HS-27A (cell line): ENCODE measurements at places on chromosomes 2 and 18.

- no peak for DNase-seq
Observed at GRCh38 chr2:226773291-226773690, 26.3 kb downstream of the IRS1 start.

DNA sequence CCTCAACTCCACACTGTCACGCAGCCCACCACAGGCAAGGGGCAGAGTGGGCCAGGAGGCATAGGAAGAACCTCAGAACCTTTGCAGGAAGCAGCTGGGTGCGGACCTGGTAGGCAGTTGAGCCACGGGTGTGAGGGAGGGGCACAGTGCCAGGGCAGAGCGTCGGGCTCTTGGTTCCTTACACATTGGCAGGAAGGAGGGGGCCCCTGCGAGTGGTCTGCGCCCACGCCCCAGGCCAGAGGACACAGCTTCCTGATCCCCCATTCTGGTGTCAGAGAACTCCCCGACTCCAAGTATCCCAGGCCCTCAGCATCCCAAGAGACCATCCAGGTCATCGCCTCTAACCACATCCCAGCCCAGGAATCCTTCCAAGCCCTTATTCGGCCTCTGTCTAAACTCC, 61.5 kb downstream of the TNS1 start:
- no peak for DNase-seq

DNA sequence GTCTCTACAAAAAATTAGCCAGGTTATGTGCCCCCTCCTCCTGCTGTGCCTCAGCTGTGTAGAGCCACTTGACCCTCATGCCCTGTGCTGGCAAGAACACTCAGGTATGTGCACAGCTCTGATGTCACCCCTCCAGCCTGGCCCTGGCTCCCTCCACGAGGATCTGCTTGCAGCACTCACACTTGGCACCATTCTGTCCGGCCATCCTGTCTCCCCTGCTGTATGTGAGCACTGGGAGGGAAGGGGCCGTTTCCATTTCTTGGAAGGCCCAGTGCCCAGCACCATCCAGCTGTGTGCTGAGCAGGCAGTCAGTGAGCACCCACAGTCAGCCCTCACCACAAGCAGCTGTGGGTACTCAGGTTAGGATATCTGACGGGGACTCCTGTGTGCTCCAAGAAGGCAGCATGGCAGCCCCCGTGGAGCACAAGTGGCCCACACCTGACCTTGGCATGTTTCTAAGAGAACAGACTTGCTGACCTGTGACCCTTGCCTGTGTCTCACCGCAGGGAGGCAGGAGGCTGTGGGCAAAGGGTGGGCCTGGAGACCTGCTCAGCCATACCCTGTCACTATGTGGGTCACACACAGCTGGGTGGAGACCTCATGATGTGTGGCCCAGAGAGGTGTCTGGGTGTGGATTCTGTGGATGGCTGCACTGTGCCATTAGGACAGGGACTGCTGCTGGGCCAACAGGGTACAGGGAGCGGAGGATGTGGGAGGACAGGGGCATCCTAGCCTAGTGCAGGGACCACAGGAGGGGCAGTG, 31.5 kb downstream of the USP34 start:
- DNase-seq = no peak

DNA sequence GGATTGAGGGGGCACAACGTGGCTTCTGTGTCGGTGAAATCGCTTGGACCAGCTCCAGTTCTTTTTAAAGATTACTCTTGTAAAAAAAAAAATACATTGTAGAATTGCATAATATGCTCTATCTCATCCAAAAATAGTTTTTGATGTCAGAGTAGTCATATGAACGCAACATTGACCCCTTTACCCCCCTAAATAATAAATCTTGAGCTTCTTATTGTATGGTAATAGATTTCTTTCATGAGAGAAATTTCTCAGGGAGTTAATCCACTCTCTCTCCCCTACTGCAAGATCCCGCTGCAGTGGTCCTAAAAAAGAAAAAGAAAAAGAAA, 50.2 kb upstream of the PAIP2B start:
- no peak for DNase-seq

GRCh38 chr2:42830922-42831574, 38.7 kb upstream of the HAAO start:
- DNase-seq = no peak

- no peak for DNase-seq
Observed at GRCh38 chr2:28420722-28421121, 28.1 kb downstream of the FOSL2 start.

GRCh38 chr2:33559328-33559727, 39.8 kb downstream of the FAM98A start:
- no peak for DNase-seq

- DNase-seq = no peak
Observed at GRCh38 chr18:75090336-75090735, 118.6 kb downstream of the PTGR3 start.

DNA sequence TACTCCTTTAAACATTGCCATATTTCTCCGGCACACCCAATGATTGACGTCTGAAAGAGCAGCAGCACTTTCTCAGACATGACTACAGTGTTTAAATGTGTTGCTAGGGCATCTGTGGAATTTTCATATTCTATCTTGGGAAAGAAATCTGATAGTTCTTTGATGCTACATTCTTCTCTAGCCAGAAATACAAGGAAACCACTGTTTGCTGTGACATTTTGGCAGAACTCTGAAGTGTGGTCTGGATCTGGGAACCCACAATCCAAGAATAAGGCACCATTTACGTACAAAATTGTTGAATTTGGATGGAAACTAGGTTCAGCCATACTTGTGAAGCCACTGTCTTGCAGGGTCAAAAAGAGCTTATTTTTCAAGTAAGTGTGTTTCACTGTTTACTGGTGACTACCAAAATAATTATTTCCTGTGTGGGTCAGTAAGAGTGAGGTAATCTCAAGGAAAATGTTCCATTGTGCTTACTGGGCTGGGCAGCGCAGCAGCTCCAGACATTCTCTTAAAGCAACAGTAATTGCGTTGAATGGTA, 21.3 kb upstream of the CD28 start:
- no peak for DNase-seq

DNA sequence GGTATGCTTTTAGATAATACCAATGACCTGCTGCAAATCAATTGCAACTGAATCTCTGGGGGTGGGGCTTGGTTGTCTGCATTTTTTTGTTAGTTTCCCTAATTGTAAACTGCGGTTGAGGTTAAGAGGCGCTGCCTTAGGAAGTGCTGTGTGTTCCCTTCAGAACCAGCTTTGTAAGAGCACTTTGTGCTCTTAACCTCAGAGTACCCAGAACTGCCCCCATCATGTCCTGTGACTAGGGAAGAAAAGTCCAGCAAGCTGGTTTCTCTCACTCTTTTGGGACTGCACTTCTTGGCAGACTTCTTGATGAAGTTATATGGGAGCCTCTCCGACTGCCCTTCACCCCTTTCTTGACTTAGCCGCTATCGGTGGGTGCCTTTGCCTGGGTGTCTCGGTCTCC, 245.5 kb upstream of the CXCR4 start:
- DNase-seq = no peak

- DNase-seq = no peak
Observed at GRCh38 chr2:240329778-240330177, 105.7 kb upstream of the GPC1 start.

GRCh38 chr18:35267161-35267651, 22.8 kb downstream of the ZSCAN30 start:
- no peak for DNase-seq

DNA sequence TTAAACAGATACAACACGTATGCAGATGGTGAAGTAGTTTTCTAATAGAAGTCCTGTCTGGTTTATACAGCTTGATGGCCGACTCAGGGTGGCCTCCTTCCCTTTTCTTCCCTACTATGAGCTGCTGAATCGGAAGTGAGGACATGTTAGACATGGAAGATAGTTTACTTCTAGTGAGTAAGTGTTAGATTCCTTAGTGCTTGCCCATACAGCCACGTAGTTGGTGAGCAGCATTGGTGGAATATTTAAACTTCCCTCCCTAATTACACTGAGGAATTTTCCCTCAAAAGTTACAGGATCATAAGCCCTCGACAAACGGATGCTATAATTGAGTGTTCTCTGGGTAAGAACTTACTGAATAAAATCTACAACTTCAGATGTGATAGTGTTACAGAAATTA, 52.1 kb downstream of the RHBDD1 start:
- DNase-seq = no peak

DNA sequence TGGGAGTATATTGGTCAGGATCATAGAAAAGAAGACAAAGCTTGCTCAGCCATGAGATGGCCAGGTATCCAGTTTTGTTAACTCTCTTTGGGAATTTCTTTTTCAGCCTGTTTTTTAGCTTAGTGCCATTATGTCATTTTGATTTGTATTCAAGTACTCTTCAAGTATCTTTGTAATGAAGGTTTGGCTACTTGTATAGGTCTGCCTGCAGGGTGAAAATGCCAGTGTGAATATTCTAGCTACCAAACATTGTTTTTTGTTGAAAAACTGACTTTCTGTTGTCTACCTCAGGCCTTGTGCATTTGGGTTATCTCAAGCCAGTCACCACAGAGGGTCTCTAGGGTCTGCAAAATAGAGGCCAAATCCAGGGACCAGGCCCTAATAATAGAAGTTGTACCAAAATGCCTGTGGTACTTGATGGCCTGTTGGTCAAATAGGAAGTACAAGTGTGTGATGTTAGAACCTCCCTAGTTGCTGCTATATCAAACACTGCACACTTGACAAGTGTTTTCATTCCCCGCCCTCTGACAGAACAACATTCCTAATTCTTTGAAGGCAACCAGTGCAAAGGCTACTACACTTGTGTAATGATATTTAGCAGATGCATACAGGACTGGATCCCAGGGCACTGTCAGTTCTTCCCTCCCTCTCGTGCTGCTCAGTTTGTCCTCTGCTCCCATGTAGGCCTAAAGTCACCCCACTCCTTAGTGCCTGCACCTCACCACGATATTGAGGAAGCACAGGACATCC, 36.4 kb downstream of the RNMT start:
- no peak for DNase-seq

DNA sequence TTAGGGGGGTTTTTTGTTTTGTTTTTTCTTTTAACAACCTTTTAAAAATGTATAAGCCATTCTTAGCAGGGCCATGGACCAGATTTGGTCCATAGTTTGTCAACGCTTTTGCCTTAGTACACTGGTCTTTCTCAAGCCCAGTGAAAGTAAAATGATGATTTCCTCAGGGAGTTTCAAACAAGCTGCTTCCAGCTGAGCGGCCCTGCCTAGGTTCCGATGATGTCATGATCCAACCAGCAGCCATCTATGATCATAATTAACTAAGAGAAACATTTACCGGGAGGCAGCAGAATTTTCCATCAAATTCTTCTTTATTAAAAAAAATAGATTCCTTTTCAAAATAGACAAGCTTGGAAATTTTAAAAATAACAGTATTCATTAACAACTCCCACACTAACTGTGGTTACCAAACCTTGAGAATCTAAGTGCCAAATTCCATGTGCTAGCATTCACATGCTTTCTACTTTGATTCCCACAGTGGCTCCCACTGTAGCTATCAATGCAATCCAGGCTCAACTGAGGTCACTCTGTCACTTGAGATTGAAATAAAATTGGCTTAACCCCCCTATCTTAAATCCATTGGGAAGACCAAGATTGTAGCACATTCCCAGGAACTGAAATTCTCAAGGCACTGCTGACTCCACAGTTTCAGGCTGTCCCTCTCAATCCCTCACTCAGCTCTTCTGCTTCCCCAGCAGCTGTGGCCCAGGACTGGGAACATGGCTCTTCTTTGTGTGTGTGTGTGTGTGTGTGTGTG, 148.9 kb downstream of the RNF152 start:
- DNase-seq = no peak

- no peak for DNase-seq
Observed at GRCh38 chr2:158969162-158969714, 798 bp downstream of the TANC1 start.

GRCh38 chr18:23943903-23944624, 70.5 kb upstream of the TTC39C start:
- no peak for DNase-seq

GRCh38 chr2:21633911-21634310, 510.1 kb downstream of the TDRD15 start:
- no peak for DNase-seq

- DNase-seq = no peak
Observed at GRCh38 chr2:237892984-237893595, 33.7 kb downstream of the RAMP1 start.

DNA sequence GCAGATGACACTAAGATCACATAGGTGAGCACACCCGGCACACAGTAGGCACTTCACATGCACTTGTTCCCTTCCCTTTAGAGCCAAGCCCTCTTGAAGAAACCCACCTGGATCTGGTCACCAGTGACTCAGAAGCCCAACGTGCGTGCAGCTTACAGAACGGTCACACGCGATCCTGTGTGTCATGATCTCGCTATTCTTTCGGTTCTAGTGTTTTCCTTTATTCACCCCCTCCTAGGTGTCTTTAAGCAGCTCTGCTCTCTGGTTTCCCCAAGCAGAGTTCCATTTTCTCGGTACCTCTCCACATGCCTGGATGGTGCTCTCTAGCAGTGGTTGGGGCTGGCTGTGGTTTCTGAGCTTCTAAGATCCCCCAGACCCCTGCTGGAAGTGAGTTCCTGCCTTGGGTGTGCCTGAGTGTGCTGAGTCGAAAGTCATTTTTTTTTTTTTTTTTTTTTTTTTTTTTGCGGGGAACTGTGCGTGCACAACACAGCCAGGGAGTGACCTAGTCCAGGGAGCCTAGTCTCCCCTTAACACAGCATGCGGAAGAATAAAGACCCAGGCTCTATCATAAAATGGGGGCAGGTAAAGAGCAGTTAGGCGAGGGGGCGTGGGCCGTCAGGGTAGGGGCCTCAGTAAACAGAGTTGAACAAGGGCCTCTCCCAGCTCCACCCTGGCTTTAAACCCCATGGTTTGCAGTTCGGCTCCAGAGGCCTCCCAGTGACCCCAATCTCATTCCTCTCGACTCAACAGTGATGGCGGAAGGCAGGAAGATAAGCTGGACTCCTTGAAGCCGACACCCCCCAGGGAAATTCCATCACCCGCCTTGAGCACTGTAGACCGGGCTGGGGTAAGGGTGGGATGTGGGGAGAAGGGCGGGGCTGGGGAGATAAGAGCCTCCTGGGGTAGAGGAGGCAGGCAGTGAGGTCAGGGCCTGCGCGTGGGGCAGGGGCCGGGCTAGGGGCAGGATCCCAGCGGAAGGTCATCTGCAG, 29.8 kb upstream of the DNMT3A start:
- no peak for DNase-seq

DNA sequence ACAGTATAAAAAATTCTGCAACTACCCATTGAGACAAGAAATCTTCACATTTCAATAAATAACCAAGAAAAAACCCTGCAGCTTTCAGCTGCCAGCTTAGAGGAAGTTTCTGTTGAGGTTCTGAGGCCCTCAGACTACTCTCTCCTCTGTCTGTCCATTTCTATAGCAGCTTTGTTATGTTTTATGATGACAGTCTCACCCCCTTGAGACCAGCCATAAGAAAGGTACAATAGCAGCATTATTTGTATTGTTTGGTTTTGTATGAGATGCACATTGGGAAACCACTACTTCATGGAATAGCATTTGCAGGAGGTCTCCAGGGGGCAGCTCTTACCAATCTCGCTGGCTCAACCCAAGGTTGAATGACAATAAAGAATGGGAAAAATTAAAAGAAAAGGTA, 334.6 kb upstream of the VRK2 start:
- no peak for DNase-seq

DNA sequence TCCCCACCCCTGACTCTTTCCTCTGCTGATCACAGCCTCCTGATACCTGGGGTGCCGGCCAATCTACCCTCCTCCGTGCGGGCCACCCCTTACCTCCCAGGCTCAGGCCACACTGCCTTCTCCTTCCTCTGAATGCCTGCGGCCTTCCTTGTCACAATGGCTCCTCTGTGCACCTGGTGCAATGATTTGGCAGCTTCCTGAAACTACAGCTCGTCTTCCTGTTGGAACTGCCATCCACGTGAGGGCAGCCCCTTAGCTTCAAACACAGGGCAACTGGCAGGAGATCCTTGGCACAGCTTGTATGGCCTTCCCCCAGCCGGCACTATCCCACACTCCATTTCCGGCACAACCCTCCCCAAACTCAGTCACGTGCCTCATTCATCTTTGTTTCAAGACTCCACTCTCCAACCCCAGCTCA, 69.0 kb downstream of the STPG4 start:
- DNase-seq = no peak
